ENCODE measurements at places on chromosomes 5 and 9. TPM values are rescaled to one million over a fixed set of nuclear protein-coding genes. Genes with fewer than 3 reads are reported as not detected.

The NIPAL4 gene
- total RNA-seq = 2.3 TPM

- no peak for DNase-seq
Observed at GRCh38 chr9:18477121-18477660, 3.2 kb downstream of the ADAMTSL1 start.

- DNase-seq = peak; percentile 66
Observed at GRCh38 chr5:145237843-145238242, 597.3 kb downstream of the PRELID2 start.

The PROP1 gene
- not detected for total RNA-seq

GRCh38 chr9:90301277-90301653, 341.4 kb downstream of the DIRAS2 start:
- DNase-seq = peak; percentile 79

- no peak for DNase-seq
Observed at GRCh38 chr5:6713274-6714225, at the start of gene TENT4A. TSS of gene TENT4A (plus strand) at chr5:6713432. CDS start at chr5:6713984, 552 bp downstream.

The DENND1A gene
- total RNA-seq = 22.9 TPM

The SLC1A3 gene
- total RNA-seq = 1.3 TPM

GRCh38 chr5:51961154-51961562, 577.9 kb downstream of the ISL1 start:
- DNase-seq = no peak

GRCh38 chr9:72271613-72272478, 93.2 kb downstream of the ZFAND5 start:
- DNase-seq = peak; percentile 57

GRCh38 chr9:82201196-82201595, 212.6 kb downstream of the SPATA31D1 start:
- DNase-seq = no peak

The NPR3 gene
- 2.9 TPM for total RNA-seq

GRCh38 chr9:132175431-132175830, 13.6 kb downstream of the NTNG2 start:
- no peak for DNase-seq

- no peak for DNase-seq
Observed at GRCh38 chr9:85112933-85113418, 443.4 kb downstream of the NTRK2 start.

The SOX30 gene
- total RNA-seq = not detected

The CYSRT1 gene
- 0.64 TPM for total RNA-seq

- peak; percentile 70 for DNase-seq
Observed at GRCh38 chr5:136516637-136517036, 151.3 kb upstream of the TRPC7 start.

GRCh38 chr9:69582544-69583297, 89.5 kb downstream of the APBA1 start:
- no peak for DNase-seq

DNA sequence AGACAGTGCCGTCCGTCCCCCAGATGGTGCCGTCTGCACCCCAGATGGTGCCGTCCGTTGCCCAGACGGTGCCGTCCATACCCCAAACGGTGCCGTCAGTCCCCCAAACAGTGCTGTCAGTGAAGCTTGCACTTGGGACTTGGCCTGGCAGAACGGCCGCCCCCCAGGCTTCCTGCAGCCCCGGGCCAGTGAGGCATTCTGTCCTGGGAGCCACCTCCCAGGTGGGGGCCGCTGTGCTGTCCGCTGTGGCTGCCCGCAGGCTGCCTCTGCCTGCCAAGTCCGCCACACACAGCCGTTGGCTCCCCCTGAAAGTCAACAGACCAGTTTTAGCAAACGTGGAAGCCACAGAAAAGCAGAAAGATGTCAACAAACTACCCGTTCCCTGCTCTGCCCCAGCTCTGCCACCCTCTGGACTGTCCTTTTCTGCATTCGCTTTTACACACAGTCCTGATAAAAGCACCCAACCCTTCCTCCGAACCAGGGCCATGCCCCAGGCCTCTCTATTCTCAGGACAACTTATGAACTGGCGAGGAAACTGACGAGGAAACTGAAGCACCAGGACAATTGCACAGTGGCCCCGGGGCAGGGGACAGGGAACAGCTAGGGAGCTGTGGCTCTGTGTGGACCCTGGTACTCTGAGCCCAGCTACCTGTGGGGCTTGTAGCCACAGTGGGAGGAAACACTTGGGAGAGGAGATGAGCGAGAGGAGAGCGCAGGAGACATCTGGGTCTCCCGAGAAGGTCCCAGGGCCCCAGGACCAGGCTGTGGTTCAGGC, 39.6 kb upstream of the RXRA start:
- DNase-seq = no peak

All from fibroblast of villous mesenchyme (primary cell).